ENCODE measurements at places on chromosomes 4 and X.

DNA sequence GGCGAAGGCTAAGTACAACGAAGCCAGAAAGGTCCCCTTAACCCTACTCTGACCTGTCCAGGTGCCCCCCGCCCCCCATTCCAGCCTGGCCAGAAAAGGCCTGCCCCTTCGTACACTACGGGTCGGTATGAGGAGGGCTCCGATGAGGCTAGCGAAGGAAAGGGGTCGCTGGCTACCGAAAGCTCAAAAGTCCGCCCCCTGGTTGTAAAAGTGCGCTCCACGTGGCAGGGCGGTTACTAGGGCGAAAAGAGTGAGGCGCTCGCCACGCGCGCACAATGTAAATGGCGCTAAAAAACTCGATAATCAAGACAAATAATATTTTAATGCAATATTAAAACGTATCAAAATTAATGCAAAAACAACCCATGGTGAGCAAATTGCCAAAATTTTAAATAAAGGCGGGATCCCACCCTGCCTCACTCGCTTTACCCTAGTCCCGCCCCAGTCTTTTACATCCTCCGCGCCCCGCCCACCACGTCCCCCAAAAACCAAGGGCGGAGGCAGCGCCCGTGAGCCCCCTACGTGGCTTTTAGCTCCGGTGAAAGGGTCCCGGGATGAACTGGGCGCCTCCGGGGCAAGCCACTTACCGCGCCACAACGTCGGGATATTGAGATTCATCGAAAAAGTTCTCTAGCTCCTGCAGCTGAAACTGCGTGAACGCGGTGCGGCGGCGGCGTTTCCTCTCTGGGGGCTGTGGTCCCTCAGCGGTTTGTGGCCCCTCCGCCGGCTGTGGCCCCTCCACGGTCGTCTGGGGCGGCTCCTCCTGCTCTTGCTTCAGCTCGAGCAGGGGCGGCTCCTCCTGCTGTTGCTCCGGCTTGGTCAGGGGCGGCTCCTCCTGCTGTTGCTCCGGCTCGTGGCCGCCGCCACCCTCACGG, 929 bp downstream of the ESX1 start:
- no peak for DNase-seq

GRCh38 chr4:173192375-173193162, 24.0 kb downstream of the GALNT7 start:
- no peak for DNase-seq

- no peak for DNase-seq
Measured at GRCh38 chr4:169124661-169125060, 114.6 kb upstream of the CBR4 start.

- DNase-seq = no peak
Measured at GRCh38 chrX:88397551-88397950, 349.5 kb upstream of the CPXCR1 start.

DNA sequence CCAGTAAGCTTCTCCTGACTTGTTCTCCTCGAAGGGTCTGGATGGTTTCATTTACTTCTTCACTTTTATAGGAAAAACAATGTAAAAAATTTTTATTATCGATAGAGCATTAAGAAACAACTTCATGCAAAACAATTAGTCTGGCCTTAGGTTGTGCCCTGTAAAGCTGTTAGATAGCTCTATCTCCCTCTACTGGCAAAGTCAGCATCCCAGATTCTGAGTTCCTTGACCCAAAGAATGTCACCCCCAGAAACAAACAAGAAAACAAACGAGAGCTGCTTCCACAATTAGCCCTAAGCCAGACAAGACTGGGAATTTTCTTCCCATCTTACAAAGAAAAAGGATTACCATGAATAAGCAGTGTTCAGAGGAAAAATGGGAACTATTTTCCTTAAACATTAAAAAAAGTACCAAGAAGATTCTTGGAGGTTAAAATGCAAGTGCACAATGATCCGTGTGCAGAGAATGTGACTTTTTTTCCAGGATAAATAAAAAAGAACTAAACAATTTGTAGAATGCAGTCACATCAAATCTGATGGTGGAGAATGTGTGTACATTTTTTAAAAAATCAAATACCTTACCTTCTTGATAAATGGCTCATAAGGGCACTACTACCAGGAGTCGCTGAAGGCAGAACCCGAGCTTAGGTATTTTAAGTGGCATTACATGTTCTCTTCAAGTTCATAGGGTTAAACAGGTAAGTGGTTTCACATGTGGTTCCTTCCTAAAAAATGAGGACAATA, 293.2 kb downstream of the FBXO8 start:
- no peak for DNase-seq

DNA sequence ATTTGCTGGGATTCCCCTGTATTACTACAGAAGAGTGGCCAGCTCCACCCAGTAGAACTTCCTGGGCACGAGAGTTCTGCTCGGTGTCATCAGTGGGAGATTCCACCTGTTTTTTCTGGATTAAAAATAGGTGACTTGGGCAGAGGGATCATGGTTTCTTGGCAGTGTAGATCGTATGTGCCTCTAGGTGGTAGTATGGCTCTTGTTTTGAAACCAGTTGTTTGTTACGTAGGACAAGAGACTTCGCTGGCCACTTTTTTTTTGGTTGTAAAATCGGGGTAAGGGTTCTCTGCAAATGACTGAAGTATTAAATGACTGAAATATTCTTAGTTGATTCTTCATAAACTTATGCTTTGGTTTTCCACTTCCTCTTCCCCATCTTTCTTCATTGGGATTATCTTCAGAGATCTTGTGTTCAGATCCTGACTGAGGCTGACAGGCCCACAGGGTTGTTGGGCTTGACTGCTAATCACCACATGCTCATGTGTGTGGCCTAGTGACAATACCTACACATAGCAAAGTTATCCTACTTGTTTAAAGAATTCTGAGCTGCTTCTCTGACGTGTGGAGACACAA, 43.8 kb upstream of the WDR1 start:
- DNase-seq = no peak

DNA sequence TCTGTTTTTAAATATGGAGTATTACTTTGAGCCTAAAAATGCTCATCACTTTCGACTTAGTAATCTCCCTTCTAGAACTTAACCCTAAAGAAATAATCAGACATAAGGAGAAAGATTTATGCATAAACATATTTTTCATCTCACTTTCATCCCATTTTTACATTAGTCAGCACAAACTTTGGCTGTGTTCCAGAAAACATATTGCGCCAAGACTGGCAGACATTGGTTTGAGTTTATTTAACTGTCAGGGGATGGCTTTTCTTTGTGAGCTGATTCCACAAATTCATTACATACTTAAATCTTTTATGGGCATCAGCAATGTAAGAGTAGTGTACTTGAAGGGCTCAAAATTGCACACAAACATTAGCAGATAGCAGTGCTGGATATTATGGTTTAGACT, 23.7 kb downstream of the MAOA start:
- no peak for DNase-seq

- DNase-seq = no peak
Measured at GRCh38 chr4:86484241-86484640, 109.9 kb upstream of the PTPN13 start.

DNA sequence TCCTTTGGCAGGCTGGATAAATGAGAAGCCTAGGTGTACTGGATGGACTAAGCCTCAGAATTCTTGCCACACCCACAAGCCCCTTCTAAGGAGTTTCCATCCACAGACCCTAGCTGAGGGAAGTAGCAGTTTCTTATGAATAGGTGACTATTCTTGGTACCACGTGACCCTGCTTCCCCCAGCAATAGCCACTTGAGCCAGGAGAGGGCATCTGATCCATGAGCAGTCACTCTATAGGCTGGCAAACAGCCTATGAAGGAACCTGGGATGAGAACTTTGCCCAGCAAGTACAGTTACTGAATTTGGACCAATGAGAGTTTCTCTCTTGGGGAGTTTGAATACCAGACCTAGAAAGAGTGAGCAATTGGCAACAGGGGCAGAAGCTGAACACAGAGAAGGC, 84.0 kb downstream of the RTL9 start:
- no peak for DNase-seq

GRCh38 chr4:146401274-146401673, 120.5 kb downstream of the SLC10A7 start:
- no peak for DNase-seq

GRCh38 chr4:39346856-39347519, 19.2 kb downstream of the RFC1 start:
- DNase-seq = no peak

DNA sequence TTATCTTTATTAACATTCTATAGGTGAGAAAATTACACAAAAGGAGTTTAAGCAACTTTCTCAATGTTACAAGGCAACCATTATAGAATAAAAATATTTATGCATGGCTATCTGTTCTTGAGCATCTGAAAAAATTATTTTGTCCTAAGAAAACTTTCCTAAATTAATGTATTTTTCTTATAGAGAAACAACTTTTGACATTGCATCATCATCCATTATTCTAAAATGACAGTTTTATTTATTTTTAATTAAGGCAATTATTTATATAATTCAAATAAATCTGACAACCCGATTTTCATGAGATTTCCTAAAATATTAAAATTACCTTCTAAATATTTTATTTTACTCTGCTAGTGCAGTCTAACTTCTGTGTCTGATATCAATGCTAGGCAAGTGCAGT, 4.8 kb downstream of the BTC start:
- no peak for DNase-seq

- no peak for DNase-seq
Measured at GRCh38 chrX:40578039-40578695, 2.6 kb upstream of the ATP6AP2 start.

GRCh38 chr4:40170588-40170987, 26.2 kb upstream of the RHOH start:
- no peak for DNase-seq

DNA sequence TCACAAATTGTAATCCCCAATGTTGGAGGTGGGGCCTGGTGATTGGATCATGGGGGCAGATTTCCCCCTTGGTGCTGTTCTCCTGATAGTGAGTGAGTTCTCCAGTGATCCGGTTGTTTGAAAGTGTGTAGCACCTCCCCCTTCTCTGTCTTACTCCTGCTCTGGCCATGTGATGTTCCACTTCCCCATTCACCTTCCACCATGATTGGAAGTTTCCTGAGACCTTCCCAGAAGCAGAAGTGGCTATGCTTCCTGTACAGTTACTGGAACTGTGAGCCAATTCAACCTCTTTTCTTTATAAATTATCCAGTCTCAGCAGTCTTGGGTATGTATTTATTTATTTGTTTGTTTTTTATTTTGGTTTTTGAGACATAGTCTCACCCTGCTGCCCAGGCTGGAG, 143.2 kb downstream of the CPE start:
- no peak for DNase-seq

GRCh38 chrX:33447285-33447684, 235.9 kb upstream of the DMD start:
- DNase-seq = no peak

- no peak for DNase-seq
Measured at GRCh38 chrX:14738643-14739042, 134.2 kb downstream of the FANCB start.

DNA sequence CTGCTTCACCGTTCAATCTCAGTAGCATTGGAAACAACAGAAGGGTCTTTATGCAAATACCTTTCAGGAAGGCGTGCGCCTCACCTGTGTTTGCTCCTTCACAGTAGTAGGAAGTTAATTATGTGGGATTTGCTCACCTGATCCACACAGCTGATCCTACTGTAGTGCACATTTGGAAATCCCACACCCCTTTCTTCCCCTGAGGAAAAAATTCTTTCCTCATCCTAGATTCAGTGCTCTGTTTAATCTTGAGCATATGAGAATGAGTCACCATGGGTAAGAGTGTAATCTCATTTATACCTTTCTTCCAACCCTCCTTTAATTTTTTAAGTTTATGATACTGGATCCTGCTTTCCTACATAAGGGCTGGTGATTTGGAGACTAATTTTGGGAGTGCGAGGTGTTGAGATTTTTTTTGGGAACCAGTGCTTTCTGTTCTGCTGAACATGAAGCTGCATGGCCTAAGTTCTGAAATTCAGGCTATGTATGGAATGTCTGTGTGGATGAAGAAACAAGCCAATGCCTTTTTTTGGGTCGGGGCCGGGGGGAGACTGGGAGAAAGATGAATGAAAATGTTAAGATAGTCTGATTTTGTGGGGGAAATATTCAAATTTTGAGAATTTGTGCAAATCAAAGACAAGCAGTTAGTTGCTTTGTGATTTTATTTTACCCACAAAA, 19.0 kb downstream of the GAB1 start:
- no peak for DNase-seq

GRCh38 chr4:182842759-182843390, 74.3 kb downstream of the DCTD start:
- no peak for DNase-seq

DNA sequence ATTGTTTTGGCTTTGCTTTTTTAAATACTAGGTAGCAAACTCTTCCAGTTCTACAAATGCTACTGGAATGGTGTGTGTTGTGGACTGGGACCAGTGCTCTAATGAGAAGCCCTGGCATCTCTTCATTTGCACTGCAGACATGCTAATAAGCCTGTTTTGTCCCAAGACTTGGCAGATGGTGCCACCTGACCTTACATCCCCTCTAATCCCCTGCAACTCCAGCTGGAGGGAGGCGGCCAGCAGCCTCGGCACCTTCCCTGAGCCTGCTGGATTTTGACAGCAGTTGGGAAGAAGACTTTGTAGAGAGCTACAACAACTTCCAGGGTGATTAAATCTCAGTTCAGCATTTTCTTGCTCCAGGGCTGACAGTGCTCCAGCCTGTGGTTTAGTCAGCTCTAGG, 200.0 kb downstream of the DCLK2 start:
- no peak for DNase-seq

- no peak for DNase-seq
Measured at GRCh38 chr4:81698538-81699296, 227.0 kb upstream of the RASGEF1B start.

GRCh38 chr4:148633720-148634119, 191.5 kb upstream of the NR3C2 start:
- no peak for DNase-seq

GRCh38 chr4:57631147-57631546, 521.0 kb upstream of the IGFBP7 start:
- DNase-seq = no peak

DNA sequence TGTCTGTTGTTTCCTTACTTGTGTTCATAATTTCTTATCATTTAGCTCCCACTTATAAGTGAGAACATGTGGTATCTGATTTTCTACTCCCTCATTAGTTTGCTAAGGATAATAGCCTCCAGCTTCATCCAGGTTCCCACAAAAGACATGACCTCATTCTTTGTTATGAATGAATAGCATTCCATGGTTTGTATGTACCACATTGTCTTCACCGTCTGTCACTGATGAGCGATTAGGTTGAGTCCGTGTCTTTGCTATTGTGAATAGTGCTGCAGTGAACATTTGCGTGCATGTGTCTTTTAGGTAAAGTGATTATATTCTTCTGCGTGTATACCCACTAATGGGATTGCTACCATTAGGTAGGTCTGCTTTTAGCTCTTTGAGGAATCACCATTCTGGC, 624.3 kb upstream of the EPHA5 start:
- DNase-seq = no peak

All from natural killer cell treated with Interleukin-12 subunit alpha and Interleukin-12 subunit beta and Interleukin-15 and Interleukin-18, amount 100 ng/mL, for 72 hours (primary cell).